ENCODE measurements at places on chromosomes 3 and 15.

GRCh38 chr3:142028243-142028777 lies 121.0 kb downstream of the TFDP2 start:
- peak; percentile 41 for DNase-seq

DNA sequence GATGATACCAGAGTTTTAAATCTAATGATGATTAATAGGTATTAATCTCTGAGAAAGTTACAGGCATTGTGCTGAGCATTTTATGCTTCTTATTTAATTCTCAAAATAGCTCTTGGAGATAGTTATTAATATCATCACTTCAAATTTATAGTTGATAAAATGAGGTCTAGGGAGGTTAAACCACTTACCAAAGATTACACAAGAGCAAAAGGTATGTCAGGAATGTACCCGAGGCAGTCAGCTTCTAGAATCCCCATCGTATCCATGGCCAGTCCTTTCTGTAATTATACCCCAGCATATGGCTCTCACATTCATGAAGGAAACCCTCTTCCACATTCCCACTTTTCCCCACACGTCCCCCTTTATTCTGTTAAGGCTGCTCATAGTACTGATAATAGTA lies 421.3 kb downstream of the PYDC2 start:
- no peak for DNase-seq

DNA sequence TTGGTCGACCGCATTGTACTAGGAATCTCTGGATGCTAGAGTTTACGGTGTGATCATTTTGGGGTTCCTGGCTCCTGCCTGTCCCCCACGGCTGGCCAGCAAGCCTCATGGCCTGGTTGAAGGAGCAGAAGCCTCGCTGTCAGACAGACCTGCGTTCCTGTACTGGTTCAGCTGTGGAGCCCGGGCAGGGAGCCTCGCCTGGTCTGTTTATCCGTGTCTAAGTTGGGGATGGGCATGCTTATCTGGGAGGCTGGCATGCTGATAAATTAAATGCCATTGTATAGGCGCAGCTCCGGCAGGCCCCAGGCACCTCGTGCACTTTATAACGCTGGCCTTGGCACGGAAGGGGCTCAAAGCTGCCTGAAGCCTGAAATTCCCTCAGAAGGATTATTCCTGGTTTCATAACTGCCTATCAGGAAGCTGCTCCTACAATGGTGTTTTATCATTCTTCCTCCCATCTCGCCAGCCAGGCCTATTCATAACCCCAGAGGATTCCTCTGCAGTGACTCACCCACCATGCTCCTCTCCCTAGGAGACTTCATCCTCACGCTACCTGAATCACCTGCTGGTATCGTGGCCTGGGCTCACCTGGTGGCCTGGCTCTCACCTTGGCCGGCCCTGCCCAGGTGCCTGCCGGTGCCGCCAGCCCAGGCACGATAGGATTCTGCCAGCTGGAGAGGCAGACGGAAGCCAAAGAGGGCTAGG lies 110.9 kb downstream of the ASB7 start:
- DNase-seq, result peak; percentile 99

DNA sequence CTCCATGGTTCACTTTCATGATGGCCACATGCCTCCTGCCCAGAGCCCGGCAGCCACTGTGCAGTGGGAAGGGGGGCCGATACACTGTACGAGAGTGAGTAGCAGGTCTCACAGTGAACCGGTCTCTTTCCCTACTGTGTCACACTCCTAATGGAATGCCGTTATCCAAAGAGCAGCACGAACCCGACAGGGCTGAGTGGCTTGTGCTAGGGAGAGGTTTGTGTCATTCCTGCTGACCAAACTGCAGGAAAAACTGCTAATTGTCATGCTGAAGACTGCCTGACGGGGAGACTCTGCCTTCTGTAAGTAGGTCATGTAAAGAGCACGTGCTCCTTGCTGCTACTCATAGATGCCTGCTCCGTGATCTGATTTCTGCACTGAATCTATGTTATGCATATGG lies 105.1 kb downstream of the ARPP21 start:
- DNase-seq, result no peak

DNA sequence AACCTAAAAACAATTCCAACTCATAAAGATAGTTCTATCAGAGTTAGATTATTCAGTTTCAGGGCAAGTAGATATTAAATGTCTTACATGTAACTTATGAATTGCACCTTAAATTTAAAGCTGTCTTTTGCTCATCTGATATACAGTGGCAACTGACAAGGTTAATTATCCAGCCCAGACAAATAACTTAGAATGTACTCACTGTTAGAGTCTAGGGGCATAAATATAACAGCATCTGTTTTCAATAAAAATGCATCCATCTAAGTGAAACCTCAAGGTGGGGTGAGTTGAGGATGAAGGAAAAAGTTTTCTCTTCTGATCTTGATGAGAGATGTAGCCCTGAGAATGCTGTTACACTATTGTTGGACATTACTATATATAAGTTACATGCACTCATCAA lies 112.6 kb downstream of the FBN1 start:
- DNase-seq, result no peak

DNA sequence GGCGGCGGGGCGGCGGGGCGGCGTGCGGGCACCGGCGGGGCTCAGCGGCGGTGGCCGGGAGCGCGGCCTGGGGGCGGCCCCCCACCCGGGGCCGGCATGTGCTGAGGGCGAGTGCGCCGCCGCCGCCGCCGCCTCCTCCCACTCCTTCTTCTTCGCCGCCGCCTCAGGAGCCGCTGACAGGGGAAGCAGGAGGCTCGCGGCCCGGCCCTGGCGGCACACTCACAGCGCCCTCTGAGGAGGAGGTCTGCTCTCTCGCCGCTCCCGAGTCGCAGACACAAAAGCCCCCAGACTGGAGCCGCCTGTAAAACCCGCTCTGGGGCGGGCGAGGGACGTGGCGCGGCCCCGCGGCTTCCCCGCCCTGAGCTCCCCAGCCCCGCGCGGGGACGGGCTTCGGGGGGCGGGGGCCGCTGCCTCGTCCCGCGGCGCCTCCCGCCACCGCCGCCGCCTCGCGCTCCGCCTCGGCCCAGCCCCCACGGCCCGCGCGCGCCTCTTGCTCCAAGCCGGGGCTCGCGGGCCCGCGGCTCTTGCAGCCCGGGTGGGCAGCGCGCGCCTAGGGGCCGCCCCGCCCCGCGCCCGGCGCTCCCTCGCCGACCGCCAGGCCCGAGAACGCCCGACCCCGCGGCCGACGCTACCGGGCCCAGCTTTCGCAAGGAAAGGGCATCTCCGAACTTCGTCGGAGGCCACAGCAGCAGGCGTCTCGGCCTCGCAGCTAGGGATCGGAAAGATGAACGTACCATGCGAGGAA lies at the start of gene PYGO1:
PYGO1 (minus strand) TSS at position 276 of the 745 bp plus-strand sequence. CDS start 462 bp downstream, outside the sequence.
- no peak for DNase-seq

DNA sequence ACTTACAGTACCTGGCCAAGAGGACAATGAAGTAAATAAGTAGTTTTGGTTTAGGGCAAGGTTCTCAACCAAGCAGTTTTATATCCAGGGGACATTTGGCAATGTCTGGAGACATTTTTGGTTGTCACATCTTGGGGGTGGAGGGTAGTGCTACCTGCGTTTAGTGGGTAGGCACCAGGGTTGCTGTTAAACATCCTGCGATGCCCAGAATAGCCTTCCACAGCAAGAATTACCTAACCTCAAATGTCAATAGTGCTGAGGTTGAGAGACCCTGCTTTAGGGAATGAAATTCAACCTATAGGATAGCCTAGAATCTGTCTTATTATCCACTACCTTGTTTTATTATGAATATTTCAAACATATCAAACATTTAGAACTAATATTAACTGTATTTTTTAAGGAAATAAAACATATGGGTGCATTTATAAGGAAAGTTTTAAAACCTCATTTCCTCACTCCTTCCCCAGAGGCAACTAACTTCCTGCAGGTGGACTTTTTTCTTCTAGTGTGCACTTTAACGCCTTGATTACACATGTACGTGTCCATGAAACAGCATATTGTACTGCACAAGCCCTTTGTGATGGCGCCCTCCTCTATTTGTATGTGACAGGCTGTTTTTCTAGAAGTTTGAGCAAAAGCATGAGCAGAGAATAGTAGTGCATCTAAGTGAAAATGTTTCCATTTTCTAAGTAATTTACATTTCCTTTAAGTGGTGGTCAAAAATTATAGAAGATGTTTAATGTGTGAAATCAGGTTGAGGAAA lies 57.1 kb downstream of the TRAK1 start:
- no peak for DNase-seq
